ENCODE measurements at places on chromosomes 13 and 19.

DNA sequence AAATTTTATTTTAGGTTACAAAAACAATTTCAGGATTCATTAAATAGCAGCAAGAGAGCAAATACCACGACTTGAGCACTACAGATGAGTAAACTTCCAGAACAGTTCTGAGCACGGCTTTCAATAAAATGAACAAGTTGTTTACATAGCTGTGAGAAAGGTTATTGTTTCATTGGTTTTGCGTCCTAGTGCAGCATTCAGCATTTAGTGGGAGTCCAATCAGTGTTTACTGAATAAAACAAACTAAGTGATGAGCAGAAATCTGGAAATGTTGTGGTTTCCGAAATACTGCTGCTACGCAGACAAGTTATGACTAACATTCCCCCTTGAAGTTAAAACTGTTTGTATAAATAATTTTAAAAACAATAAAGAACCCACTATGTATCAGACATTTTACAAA, 251.5 kb upstream of the STARD13 start:
- no peak for DNase-seq

DNA sequence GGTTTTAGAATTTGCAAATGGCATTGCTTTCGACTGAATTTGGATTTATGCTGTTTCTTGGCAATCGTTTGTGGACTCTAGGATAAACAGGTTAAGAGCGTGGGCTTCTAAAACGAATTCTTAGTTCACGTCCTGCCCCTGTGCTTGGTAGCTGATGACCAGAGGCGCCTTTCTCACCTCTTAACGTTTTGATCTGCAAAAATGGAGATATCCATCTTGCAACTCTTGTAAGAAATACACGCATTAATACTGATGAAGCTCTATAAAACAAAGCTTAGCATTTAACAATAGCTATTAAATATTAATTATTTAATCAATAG, 580 bp upstream of the KATNAL1 start:
- no peak for DNase-seq

GRCh38 chr13:113915786-113916329, 52.0 kb upstream of the GAS6 start:
- no peak for DNase-seq

- no peak for DNase-seq
Measured at GRCh38 chr13:39956036-39956435, 300.6 kb downstream of the COG6 start.

DNA sequence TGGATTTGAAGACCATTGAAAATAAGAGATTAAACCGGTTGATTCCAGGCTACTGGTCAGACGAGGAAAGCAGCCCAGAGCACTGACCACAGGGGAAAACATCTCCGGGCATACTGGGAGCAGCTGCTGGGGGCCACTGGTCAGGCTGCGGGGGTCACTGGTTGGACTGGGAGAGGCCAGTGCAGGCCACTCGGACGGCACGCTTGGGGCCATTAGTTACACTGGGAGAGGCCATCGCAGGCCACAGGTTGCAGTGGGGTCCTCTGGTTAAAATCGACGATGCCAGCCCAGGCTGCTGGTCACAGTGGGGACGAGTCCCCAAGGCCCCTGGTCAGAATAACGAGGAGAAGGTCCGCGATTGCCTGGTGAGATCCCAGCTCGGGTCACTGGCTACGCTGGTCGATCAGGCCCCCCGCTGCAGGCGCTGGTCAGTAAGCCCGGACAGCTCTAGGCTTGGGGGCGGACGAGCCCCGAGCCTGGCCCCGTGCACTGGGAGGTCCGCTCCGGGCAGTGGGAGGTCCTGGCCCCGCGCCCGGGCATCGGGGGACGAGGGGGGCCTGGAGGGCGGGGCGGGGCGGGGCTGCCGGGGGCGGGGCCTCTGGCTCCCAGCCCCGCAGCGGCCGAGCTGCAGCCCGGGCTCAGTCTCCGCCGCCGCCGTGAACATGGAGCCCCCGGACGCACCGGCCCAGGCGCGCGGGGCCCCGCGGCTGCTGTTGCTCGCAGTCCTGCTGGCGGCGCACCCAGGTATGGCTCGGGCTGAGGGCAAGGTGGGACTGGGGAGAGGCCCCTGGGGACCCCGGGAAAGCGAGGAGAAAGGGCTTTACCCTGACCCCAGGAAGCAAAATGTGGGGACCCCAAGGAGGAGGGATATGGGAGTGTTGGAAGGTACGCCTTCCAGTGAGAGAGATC, at the start of gene BCAM:
Gene BCAM, plus strand, starts transcription at position 641 of the 909 bp plus-strand sequence. Its CDS starts 22 bp downstream, at position 663.
- DNase-seq: no peak

GRCh38 chr13:99246100-99246499, 12.1 kb downstream of the GPR18 start:
- DNase-seq: no peak

GRCh38 chr13:80884056-80884785, 543.3 kb upstream of the SPRY2 start:
- no peak for DNase-seq

- no peak for DNase-seq
Measured at GRCh38 chr13:39516096-39516495, 86.9 kb downstream of the LHFPL6 start.

DNA sequence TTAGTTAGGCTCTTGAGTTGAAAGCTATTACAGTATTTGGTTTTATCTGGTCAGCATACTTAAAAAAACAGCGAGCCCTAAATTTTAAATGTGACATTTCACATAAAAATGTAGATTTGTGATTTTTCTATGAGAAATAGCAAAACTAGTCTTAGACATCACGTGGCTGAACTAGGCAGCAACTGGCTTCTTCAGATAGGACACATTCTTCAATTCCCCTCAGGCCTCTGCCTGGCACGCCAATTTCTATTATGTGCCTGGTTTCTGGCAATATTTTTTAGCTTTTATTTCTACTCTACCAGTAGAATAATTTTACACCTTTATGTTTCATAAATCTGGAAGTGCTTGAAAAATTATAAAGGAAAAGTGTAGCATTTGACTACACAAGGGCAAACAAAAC, 433.7 kb downstream of the DIAPH3 start:
- no peak for DNase-seq

- no peak for DNase-seq
Measured at GRCh38 chr13:94712812-94713560, 641 bp upstream of the SOX21 start.

- DNase-seq: no peak
Measured at GRCh38 chr13:86946734-86947133, 724.4 kb upstream of the SLITRK5 start.

- no peak for DNase-seq
Measured at GRCh38 chr19:31596751-31597150, 247.5 kb upstream of the TSHZ3 start.

DNA sequence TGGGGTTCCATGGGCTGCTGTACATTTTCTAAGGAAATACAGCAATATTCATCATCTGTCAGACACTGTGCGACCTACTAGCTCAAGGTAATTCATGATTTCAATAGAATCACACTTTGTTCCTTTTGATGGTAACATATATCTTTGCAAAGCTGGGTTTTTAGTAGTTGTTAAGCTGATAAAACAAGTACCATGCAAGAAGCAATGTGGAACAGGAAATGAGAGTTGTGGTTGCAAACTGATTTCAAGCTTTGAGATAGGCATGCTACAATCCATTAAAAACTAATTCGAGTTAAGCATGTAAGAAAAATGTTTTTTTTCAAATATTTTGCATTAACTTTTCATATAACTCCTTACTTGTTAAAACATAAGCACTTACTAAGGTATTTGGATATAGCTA, 6.8 kb upstream of the MBNL2 start:
- peak; percentile 17 for DNase-seq

GRCh38 chr13:58852076-58852475, 1220.5 kb downstream of the PCDH17 start:
- no peak for DNase-seq

DNA sequence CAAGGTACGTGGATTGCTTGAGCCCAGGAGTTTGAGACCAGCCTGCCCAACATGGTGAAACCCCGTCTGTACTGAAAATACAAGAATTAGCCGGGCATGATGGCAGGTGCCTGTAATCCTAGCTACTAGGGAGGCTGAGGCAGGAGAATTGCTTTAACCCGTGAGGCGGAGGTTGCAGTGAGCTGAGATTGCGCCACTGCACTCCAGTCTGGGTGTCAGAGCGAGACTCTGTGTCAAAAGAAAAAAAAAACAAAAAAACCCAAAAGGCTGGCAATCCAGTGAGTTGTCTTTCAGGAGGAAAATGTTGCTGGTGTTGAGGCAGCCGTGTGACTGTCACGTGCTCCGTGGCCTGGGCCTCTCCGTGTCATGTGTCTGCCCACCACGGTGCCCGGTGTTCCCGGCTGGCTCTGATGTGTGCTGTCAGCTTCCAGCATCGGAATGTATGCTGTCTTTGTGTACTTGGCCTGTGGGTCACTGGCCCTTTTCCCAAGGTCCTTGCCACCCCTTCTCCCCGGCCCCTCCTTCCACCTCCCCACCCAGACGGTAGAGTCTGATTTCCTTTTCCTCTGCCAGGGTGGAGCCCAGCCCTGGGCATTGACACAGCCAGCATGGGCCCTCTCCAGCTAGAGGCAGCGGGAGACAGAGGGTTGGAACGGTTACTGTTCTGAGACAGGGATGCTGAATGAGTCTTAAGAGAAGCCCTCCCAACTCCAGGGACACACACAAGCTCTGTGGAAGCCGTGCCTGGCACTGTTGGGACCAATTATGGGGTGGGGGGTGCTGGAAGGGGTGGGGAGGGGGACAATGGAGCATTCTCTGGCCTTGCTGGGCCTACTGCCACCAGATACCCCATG, 7.2 kb upstream of the TUBB4A start:
- DNase-seq: no peak

- no peak for DNase-seq
Measured at GRCh38 chr13:79194727-79195126, 211.3 kb downstream of the RBM26 start.

DNA sequence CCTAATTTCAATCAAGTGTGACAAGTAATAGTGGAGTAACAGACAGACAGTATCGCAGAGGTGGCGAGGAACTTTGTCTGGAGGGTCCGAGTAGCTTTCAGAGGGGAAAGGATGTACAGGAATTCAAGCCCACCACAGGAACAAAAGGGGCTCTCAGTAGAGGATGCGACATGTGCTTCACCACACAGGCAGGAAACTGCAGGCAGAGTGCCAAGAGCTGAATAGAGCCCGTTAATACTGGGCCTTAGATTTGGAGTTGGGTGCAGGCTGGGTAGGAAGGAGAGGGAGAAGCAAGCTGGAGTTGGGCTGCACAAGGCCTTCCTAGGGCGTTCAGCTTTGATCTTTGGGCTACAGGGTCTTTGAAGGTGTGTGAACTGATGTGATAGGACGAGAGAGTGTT, 1.2 kb downstream of the CCDC70 start:
- DNase-seq: no peak

DNA sequence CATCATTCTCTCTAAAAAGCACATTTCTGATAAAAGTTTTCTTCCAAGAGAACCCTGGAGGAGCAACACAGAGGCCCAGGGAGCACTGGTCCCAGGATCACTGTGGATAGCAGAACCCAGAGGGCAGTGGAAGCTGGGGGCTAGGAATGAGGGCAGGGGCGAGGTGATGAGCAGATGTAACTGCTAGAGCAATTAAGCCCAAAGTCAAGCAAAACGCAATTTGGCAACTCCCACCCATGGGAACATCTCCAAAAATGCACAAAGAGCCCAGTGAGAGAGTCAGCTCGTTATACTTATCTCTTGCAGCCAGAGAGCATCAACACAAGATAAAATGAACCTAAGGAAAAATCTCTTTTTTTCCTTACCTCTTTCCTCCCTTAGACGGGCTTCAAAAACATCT, 284.2 kb downstream of the TBC1D4 start:
- no peak for DNase-seq

GRCh38 chr19:52653161-52653560, 15.0 kb upstream of the ZNF83 start:
- no peak for DNase-seq

- no peak for DNase-seq
Measured at GRCh38 chr19:391726-392374, 17.1 kb downstream of the C2CD4C start.

DNA sequence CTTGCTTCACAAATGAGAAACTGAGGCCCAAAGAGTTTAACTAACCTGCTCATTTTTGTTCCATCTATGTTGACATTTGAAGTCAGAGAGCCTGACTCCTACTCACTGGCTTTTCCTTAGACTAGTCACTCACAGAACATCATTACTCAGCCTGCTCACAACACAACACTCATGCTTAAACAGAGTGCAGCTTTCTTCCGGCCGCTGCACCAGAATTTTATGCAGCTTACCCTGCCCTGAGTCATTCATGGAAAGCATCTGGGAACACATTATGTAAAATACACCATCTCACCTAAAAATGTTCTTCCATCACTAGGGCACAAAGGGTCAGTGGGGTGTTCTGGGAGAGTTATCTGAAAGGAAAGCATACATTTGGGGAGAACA, 303.4 kb downstream of the SPRY2 start:
- no peak for DNase-seq

- no peak for DNase-seq
Measured at GRCh38 chr13:113990321-113990837, 16.5 kb upstream of the C13orf46 start.

GRCh38 chr13:23637829-23638228, 67.6 kb downstream of the TNFRSF19 start:
- DNase-seq: no peak
